Motor neuron (in vitro differentiated cells): ENCODE measurements at places on chromosomes 5 and 9. TPM values are rescaled to one million over a fixed set of nuclear protein-coding genes. Genes with fewer than 3 reads are reported as not detected.

The HRH2 gene
- 0.54 and 0.69 TPM in 2 replicates for total RNA-seq

The PCDHA9 gene
- 6.2 and 11.0 TPM in 2 replicates for total RNA-seq

The STPG3 gene
- 0.42 and 0.64 TPM in 2 replicates for total RNA-seq

The LHX3 gene
- total RNA-seq = 0.18 and 0.81 TPM in 2 replicates

The TLR4 gene
- 2.1 and 2.7 TPM in 2 replicates for total RNA-seq

- ATAC-seq = no peak
These were observed 451.3 kb downstream of the BNC2 start for GRCh38 chr9:16419124-16419523.

DNA sequence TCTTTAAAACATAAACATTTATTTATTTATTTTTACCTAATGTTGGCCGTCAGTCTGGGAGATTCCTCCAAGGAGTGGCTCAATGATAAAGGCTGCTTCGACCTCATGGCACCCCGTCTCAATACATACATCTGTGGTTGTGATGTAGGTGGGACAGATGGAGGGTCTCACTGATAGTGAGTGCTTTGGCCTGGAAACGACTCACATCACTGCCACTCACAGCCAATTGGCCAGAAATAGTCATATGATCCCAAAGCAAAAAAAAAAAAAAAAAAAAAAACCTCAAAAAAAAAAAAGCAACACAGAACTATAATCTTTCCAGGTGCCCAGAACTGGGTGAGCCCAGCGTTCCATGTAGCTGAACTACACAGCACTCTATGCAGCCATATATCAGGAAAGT, 125.4 kb downstream of the PSAT1 start:
- ATAC-seq = no peak

- no peak for ATAC-seq
These were observed 71.1 kb upstream of the IL17B start for GRCh38 chr5:149450199-149450598.

DNA sequence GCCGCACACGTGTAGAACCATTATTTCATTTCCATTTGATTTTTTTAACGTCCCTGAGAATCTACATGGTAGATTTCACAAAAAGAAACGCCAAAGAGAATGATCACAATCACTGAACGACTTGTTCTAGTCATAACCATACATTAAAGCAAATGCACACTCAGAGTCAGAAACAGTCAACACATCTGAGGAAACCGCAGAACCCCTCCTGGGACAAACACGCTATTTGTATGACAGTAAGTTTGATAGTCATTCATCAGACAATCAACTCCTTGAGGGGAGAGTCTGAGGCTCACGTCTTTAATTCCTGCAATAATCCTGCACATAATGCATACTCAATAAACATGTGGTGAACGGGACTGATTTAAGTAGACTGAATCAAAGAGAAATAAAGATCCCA, 129.2 kb downstream of the MED27 start:
- no peak for ATAC-seq

- peak; percentile 59 for ATAC-seq
These were observed 38.0 kb downstream of the PAX5 start for GRCh38 chr9:36995927-36996705.

DNA sequence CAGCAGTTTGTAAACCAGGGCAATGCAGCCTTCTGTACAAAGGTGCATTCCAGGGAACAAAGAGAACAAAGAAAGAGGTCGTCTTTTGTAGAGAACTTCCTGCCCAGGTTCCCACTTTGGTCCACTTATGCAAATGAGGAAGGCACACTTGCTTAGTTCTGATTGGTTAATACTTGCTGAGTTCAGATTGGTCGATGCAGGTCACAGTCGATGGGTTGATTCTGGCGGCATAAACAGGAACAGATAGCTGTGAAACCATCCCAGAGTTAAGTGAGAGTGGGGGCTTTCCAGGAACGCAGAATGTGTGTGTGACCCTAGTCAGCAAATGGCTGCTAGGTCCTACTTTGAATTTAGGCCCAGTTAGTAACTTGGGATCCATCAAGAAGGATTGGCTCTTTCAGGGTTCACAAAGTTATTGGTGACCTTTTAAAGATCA, 1.8 kb upstream of the ADAMTS13 start:
- ATAC-seq = no peak

GRCh38 chr5:104734046-104734445, 1171.5 kb upstream of the NUDT12 start:
- ATAC-seq = no peak

DNA sequence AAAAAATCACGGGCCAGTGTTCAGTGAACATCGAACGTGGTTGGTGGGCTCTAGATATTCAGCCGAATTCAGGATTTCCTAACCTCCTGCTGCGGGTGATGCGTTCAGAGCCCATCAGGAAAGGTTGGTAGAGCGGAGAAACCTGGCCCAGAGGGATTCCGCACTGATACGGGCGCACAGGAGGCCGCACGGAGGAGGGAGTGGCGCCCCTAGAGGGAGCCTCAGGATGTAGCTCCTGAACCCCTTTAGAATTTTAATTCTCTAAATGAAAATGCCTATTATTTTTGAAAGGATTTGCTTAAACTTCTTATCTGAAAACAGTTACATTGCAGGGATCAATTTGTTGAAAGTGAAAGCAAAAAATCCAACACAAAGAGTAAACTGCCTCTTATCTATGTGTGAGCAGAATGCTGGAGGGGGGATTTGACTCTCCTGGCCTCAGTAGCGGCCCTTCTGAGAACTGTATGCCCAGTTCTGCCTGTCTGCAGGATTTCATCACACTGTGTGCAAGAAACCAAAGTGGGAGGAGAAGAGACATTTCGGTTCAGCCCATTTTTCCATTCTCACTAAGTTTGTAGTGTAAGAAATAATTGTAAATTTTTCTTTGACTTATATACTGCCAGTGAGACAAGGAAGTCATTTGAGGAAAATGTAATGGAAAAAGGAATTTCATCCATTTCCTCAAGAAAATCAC, 75.9 kb downstream of the TENT4A start:
- no peak for ATAC-seq

- peak; percentile 53 for ATAC-seq
These were observed 131.5 kb upstream of the GRHPR start for GRCh38 chr9:37290940-37291485.

GRCh38 chr9:95131023-95131943, 186.2 kb downstream of the FANCC start:
- peak; percentile 15 for ATAC-seq

DNA sequence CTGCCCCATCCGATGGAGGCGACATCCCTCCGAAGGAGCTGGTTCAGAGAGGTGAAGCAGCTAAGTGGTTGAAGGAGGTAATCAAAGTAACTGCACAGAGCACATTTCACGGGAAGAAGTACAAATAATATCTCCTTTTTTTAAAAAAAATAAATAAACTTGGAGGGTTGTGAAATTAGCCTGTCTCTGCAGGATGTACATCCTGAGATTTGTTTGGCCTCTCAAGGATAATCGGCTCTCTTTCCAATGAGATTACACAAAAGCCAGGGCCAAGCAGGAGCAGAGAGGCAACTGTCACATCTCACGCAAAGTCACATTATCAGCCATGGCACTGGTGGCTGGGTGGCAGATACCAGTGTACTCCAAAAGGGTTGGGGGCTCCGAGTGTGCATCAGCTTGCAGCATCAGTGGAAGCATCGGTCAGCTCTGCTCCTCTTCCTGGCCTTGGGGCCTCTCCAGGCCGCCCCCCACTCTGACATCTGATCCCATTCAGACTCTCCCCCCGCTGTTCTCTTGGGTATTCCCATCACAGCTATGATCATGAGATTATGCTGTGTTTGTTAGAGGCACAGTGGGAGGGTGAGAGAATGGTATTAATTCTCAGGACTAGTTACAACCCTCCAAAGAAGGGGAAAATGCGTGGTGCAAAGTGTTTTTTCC, 109.9 kb downstream of the UGCG start:
- no peak for ATAC-seq

DNA sequence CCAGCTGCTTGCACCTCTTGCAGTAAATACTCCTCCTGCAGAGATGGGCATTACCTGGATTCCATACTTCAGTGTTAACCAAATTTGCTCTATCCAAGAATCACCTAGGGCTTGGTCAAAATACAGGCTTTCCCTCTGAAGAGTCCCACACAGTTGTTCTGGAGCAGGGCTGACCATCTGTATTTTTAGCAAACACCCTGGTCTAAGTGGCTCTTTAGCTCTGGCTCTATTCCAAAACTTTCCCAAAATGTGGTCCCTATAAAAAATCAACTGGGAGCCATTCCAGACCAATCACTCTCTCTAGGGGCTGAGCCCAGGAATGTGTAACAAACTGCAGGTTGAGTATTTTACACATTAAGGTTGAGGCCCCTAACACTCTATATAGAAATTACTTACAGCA, 153.7 kb downstream of the SPOCK1 start:
- no peak for ATAC-seq

DNA sequence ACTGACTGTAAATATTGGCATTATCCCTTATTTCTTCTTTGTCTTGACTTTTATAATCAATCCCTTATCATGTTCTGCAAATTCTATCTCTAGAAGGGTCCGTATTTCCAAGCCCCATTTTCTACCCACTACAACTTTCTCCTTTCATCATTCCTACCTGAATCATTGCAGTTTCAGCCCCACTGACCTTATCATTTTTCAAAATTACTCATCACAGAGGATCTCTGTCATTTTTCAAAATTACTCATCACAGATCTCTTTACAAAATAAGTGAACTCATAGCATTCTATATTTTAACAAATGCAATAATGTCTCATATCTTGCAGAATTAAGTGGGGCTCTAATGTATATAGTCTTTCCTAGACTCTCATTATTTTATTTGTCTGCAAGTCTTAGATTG, 256.9 kb upstream of the COX7C start:
- no peak for ATAC-seq
